A549 treated with ZK216348 at 1 μM for 4 hours (cell line): ENCODE measurements at places on chromosomes 2 and 18. TPM values are rescaled to one million over a fixed set of nuclear protein-coding genes. Genes with fewer than 3 reads are reported as not detected.

PPP3R1 gene
- 54.3 to 90.0 TPM (median 57.3 TPM) in 5 replicates for total RNA-seq

CCDC121 gene
- 2.7 to 4.6 TPM (median 4.0 TPM) in 5 replicates for total RNA-seq

UGT1A10 gene
- 0.18 to 0.52 TPM (median 0.23 TPM) in 3 of 5 replicates, not detected in the others for total RNA-seq

ACOXL gene
- total RNA-seq: 0.06 TPM in 1 of 5 replicates, not detected in the others

PAIP2B gene
- total RNA-seq: 0.16 to 0.36 TPM (median 0.34 TPM) in 5 replicates

CROCC2 gene
- not detected in 5 replicates for total RNA-seq

CCL20 gene
- total RNA-seq: 3.4 to 9.4 TPM (median 4.8 TPM) in 5 replicates

PPM1B gene
- 23.8 to 39.0 TPM (median 33.2 TPM) in 5 replicates for total RNA-seq

ACVR2A gene
- 3.3 to 5.5 TPM (median 4.4 TPM) in 5 replicates for total RNA-seq

OR6B2 gene
- total RNA-seq: not detected in 5 replicates

FABP1 gene
- total RNA-seq: not detected in 5 replicates

RUFY4 gene
- not detected in 5 replicates for total RNA-seq

KLHL30 gene
- 0.19 to 0.37 TPM (median 0.26 TPM) in 5 replicates for total RNA-seq

PIEZO2 gene
- 0.47 to 1.5 TPM (median 1.2 TPM) in 5 replicates for total RNA-seq

MC2R gene
- not detected in 5 replicates for total RNA-seq

ANO7 gene
- total RNA-seq: 1.3 to 3.0 TPM (median 2.2 TPM) in 5 replicates

NTSR2 gene
- total RNA-seq: not detected in 5 replicates

USP40 gene
- 20.0 to 27.4 TPM (median 25.1 TPM) in 5 replicates for total RNA-seq

CRYGC gene
- not detected in 5 replicates for total RNA-seq

KCNJ3 gene
- not detected in 5 replicates for total RNA-seq

EHD3 gene
- 6.2 to 9.4 TPM (median 8.3 TPM) in 5 replicates for total RNA-seq

SERPINB13 gene
- not detected in 5 replicates for total RNA-seq

TMEM17 gene
- 3.9 to 6.1 TPM (median 5.4 TPM) in 5 replicates for total RNA-seq

FAP gene
- not detected in 5 replicates for total RNA-seq

ITGB6 gene
- 0.61 to 1.2 TPM (median 0.91 TPM) in 5 replicates for total RNA-seq

LINC00305 gene
- not detected in 5 replicates for total RNA-seq

NT5C1B gene
- total RNA-seq: not detected in 5 replicates

KATNAL2 gene
- total RNA-seq: 1.4 to 2.4 TPM (median 1.7 TPM) in 5 replicates

ZSWIM2 gene
- total RNA-seq: not detected in 5 replicates

DNER gene
- total RNA-seq: 7.1 to 12.4 TPM (median 9.0 TPM) in 5 replicates

SCN2A gene
- 0.04 TPM in 1 of 5 replicates, not detected in the others for total RNA-seq

TM4SF20 gene
- total RNA-seq: 5.9 to 9.9 TPM (median 8.4 TPM) in 5 replicates

GKN2 gene
- total RNA-seq: 2.7 to 6.0 TPM (median 3.7 TPM) in 5 replicates

IL1RN gene
- 0.15 to 0.94 TPM (median 0.33 TPM) in 5 replicates for total RNA-seq

DUSP19 gene
- total RNA-seq: 0.25 to 0.83 TPM (median 0.55 TPM) in 5 replicates

BIRC6 gene
- total RNA-seq: 29.0 to 36.8 TPM (median 29.4 TPM) in 5 replicates

CD302 gene
- 1.5 to 2.5 TPM (median 2.2 TPM) in 5 replicates for total RNA-seq

MYCN gene
- not detected in 5 replicates for total RNA-seq

IL36RN gene
- 0.06 to 0.13 TPM in 2 of 5 replicates, not detected in the others for total RNA-seq
